ENCODE measurements at places on chromosomes 6 and 20.

- DNase-seq: no peak
Observed at GRCh38 chr6:108621117-108621516, 60.4 kb downstream of the FOXO3 start.

DNA sequence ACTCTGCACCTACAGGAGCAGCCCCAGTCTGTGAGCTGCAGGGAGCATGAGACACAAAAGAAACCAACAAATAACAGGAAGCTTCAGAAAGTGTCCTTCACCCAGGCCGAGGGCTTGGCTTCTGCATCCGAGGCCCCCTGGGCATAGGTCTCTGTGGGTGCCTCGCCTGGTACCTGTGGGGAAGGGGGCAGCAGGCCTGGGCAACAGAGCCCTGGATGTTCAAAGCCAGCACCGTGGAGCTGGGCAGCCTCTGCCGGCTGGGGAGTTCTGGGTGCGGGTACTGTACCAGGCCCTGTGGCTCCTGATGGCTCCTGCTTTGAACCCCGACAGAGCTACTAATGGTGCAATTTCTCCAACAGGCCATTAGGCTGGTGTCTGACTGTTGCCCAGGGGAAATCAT lies 55.7 kb downstream of the TMEM242 start:
- no peak for DNase-seq

- DNase-seq: no peak
Observed at GRCh38 chr6:98467902-98468301, 366.5 kb upstream of the POU3F2 start.

DNA sequence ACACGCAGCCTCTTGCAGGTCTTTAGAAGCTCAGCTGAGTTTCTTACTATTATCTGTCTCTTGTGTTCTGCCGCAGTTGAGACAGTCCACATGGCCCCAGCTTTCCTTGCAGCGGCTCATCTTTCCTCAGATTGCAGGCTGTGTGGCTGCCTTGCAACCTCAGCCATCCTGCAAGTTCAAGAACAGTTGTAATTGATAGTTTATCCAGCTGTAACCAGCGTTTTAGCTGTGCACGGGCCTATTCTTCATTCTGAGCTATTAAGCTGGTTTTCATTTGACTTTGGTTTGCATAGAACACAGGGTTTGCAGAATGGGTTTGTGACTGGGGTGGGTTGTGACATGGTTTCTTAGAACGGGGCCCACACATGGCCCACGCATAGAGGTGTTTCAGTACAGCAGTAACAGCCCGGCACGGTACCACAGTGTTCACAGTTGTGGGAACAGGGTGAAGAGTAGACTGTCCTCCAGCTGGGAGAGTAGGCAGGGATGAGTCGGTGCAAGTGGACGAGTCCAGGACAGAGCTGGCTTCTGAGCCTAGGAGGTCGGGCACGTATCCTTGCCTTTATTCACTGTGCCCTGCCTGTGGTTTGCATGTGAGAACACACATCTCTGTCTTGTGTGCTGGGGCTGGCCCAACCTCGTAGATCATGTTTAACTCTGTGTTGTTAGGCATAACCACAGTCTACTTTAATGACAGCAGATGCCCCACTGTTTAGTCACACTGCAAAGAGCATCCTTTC lies 89.2 kb downstream of the RPP40 start:
- DNase-seq: no peak

GRCh38 chr6:75326557-75327258 lies 42.1 kb upstream of the TMEM30A start:
- DNase-seq: no peak

- no peak for DNase-seq
Observed at GRCh38 chr20:9114709-9115108, 45.8 kb downstream of the PLCB4 start.

DNA sequence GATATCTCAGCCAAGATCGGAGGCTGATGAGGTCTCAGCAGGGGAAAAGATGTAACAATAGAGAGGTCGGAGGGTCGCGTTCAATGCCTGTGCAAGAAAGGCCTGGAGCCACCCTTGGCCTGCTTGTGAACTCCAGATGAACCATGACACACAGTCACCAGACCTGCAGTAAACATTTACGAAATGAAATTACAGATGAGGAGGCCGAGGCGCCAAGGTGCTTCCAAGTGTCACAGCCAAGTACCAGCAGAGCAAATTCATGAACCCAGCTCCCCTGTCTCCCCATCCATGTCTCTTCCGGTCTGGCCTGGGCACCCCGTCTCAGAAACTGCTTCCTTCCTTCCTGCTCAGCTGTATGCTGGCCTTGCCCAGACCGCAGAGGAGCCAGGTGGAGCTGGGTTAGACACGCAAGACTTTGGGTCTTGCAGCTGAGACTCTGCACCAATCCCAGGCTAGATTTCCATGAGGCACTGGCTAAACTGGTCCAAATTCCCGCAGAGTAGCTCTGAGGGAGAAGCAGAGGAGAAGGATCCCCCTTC lies 48.1 kb downstream of the CHMP4B start:
- DNase-seq: peak; percentile 21

- DNase-seq: no peak
Observed at GRCh38 chr20:51004781-51005180, 18.1 kb downstream of the KCNG1 start.

- DNase-seq: no peak
Observed at GRCh38 chr20:7989379-7989778, 30.2 kb downstream of the TMX4 start.

- no peak for DNase-seq
Observed at GRCh38 chr6:93105017-93105416, 314.3 kb downstream of the EPHA7 start.

GRCh38 chr6:5506597-5506996 lies 245.3 kb downstream of the FARS2 start:
- no peak for DNase-seq

- no peak for DNase-seq
Observed at GRCh38 chr6:130000526-130001421, 17.6 kb upstream of the L3MBTL3 start.

GRCh38 chr6:43748765-43749164 lies 21.2 kb upstream of the VEGFA start:
- no peak for DNase-seq

DNA sequence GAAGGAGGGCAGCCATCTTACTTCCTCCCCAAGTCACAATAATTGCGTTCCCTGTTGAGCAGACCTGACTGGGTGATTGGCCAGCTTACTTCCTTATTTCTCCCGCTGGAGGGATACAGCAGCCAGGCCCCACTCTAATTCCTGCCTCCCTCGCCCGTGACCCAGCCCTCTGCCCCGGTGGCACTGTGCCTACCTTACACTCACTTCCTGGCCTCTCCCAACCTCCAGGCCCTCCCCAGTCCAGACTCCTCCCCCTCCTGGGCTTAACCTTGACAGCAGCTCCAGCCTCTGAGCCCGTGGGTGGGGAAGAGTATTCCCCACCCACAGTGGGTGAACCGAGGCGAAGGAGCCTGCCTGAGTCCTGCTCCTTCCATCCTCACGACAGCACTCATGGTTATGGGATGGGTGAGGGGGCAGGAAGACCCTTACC lies 3.0 kb downstream of the BAK1 start:
- DNase-seq: peak; percentile 45

GRCh38 chr6:1035401-1035800 lies 276.5 kb upstream of the FOXQ1 start:
- DNase-seq: no peak

DNA sequence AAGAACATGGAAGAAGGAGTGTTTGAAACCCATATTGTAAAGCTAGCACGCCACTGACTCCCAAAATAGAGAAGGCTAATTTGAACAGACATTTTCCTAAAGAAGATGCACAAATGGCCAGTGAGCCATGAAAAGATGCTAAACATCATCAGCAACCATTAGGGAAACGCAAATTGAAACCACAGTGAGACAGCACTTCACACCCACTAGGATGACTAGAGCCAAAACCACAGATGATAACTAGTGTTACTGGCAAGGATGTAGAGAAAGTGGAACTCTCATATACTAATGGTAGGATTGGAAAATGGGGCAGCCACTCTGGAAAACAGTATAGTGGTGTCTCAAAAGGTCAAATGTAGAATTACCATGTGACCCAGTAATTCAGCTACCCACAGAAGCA lies 58.2 kb downstream of the BMP7 start:
- DNase-seq: no peak

DNA sequence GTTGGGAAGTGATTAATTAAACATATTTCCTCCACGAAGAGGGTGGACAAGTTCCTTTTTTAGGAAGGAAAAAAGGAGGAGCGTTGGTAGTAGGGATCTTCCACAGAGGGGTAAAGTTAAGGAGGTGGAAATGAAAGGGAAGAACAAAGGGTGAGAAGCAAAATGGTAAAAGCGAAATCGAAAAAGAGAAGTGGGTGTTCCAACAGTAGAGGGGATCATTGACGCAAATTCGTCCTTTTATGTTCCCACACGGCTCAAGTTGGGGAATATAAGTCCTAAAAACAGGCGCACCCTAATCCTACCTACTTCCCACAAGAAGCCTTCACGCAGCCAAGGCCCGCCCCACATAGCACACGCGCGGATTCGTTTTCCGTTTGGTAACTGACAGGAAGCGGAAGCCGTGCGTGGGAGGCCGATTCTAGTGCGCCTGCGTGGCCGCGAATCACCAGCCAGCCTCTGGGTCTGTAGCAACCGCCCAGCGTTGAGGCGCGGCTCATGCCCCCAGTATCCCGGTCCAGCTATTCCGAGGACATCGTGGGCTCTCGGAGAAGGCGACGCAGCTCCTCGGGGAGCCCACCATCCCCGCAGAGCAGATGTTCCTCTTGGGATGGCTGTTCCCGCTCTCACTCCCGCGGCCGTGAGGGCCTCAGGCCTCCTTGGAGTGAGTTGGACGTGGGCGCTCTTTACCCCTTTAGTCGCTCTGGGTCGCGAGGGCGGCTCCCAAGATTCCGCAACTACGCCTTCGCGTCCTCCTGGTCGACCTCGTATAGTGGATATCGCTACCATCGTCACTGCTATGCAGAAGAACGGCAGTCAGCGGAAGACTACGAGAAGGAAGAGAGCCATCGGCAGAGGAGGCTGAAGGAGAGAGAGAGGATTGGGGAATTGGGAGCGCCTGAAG lies at the start of gene NKAPL:
TSS of gene NKAPL (plus strand) at position 421 of the 901 bp plus-strand sequence. CDS start at position 496, 75 bp downstream.
- peak; percentile 57 for DNase-seq

- DNase-seq: no peak
Observed at GRCh38 chr6:22372922-22373321, 76.1 kb upstream of the PRL start.

- DNase-seq: peak; percentile 41
Observed at GRCh38 chr6:52815167-52816092, 11.8 kb upstream of the GSTA1 start.

DNA sequence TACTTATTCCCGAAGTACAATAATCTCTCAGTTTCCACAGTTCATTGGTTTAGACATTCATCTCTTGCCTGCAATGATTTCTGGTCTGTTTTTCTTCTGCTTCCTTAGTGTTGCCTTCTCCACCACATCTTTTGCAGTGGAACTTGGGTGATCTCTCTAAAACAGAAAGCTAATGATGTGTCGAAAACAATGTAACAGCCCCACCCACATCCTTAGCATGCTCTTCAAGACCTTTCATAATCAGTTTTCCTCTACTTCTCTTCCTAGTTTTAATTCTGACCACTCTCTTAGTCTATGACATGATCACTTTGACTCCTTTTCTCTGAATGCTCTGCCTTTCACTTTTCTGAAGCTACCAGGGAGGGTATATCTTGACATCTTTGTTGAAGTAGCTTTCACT lies 1007.9 kb upstream of the CITED2 start:
- DNase-seq: no peak

DNA sequence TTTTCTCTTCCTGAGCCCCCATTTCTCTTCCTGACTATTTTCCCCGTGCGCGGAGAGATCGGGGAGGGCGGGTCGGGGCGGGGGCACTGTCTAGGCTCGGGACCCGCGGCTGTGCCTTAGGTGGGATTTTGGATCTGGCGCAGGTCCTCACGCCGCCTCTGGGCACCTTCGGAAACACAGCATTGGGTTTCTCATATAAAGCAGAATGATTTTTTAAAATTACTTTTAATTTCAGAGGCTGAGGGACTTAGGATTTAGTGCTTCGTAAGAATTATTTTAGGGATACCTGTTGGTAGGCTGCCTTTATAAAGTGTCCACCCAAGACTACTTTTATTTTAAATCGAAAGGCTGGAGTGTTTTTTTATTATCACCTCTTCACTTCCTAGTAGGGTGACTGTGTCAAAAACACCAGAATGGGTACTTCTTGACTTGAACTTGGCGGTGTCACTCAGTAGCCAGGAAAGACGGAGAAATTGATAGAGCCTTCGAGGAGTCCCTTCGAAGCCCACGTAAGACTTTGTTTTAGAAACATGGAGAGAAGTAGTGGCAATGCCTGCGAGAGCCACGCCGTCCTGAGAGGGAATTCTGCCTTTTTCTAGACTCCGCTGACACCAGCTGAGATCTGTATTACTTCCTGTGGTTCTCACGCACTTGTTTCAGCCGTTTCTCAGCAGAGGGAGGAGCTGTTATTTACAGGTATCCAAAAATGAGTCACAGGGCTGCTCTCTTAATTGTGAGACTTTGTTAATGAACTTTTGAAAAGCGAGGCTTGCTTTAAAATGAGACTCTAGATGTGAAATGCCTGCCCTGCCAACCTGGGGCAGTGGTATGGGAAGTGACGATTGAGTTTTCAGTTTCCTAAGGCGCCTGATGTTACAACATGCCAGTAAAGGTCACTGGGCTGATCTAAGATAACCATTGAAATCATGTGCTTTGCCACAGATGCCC lies 667 bp downstream of the STX11 start:
- DNase-seq: peak; percentile 54

GRCh38 chr20:40887105-40887504 lies 141.5 kb upstream of the TOP1 start:
- DNase-seq: no peak

DNA sequence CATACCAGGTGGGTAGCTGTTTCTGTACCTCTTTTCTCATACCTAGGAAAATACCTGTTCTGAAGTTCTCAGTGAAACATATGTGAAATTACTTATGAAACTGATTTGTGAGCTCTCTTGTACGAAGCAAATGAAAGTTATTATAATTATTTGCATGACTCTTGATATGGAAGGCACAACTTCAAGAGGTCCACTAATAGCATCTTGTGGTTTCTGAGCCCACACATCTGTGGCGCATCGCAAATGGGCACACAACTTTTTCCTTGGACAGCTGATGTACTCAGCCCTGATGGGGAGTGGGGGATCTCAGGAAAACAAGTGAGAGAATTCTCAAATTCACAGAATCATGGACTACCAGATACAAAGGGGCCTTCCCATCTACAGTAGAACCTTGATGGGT lies 432.3 kb downstream of the CD83 start:
- DNase-seq: no peak

DNA sequence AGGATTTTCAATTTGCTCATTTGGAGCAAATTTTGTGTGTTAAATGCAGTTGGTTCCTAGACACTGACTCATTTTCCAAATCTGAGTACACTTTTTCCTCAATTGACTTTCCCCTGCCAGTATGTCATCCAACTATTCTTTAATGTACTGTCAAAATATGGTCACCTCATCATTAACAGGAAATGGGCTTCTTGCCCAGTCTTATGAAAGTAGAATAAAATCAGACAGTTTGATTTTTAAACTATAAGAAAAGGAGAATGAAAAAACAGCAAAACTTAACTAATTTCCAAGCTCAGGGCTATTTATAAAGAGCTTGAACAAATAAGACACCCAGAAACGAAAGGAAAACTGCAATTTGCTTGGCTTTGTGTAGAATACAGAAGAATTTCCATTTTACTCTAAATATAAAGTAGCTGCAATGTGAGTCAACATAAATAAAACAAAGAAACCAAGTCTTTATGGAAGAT lies 43.7 kb upstream of the RAB23 start:
- DNase-seq: no peak

Data from stimulated activated CD4-positive, alpha-beta T cell treated with anti-CD3 and anti-CD28 coated beads, Interleukin-2, amount 100 ng/mL, for 24 hours (primary cell).